Activated CD4-positive, alpha-beta T cell treated with anti-CD3 and anti-CD28 coated beads, Interleukin-2, amount 10 ng/mL, durations not matched to agents 7 days and 5 days (primary cell): ENCODE measurements at places on chromosomes 6 and 20. TPM values are rescaled to one million over a fixed set of nuclear protein-coding genes. Genes with fewer than 3 reads are reported as not detected.

- no peak overlapping the region for H3K4me3 ChIP-seq
- no peaks in the 10 kb centered on the region for H3K4me1 ChIP-seq
- no peak overlapping the region for H3K27ac ChIP-seq
- peaks cover 37% of the 10 kb centered on the region for H3K36me3 ChIP-seq
These were observed 59.8 kb downstream of the DOP1A start for GRCh38 chr6:83127258-83127657.

DNA sequence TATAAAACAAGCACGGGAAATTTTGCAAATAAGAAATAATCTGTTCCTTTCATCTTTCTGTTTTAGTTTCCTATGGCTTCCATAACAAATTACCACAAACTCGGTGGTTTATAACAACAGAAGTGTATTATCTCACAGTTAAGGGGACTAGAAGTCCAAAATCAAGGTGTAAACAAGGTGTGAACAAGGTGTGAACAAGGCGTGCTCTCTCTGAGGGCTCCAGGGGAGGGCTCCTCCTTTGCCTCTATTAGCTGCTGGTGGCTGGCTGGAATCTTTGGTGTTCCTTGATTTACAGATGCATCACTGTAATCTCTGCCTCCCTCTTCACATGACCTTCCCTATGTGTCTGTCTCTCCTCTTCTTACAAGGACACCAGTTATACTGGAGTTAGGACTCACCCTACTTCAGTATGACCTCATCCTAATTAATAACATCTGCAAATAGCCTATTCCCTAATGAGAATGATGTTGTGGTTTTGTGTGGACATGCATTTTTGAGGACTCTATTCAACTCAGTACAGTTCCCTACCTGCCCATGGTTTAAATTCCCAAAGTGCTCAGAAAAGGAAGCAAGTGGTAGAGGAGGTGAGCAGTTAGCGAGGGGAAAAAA, 17.5 kb upstream of the BMP5 start:
- H3K36me3 ChIP-seq: no peaks in the 10 kb centered on the region
- no peaks in the 10 kb centered on the region for H3K27me3 ChIP-seq
- H3K4me3 ChIP-seq: no peak overlapping the region
- H3K27ac ChIP-seq: no peak overlapping the region

- peaks cover 3% of the 10 kb centered on the region for H3K36me3 ChIP-seq
- no peak overlapping the region for H3K27ac ChIP-seq
- DNase-seq: no peak
- H3K4me1 ChIP-seq: no peaks in the 10 kb centered on the region
- H3K4me3 ChIP-seq: no peak overlapping the region
- no peaks in the 10 kb centered on the region for H3K27me3 ChIP-seq
These were observed 119.0 kb upstream of the SAMD5 start for GRCh38 chr6:147389463-147389862.

DNA sequence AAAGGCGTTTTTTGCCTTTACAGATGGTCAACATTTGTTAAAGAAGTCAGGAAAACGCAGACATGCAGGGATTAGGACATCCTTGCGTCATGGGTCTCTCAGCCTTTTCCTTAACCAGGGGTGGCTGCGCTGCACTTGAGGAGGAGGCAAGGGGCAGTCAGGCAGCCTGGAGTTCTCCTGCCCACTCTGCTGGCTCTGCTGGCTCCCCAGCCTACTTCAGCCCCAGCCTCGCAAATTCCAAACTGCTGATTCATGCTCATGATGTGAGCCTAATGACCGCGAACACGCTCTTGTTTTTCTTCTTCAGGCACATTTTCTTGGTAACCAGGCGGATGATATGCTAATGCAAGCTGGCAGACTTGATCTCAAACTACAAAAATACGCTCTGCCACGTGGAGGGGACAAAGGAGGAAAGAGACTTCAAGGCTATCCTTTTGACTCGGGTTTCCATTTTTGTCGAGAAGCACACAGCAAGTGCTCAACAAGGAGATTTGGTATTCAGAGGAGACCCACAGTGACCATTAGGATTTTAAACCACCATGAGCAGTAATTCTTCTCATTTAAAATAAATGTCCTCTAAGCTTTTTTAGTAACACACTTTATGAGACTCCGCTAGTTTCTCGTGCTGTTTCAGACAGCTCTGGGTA, 290.3 kb upstream of the STXBP5 start:
- H3K36me3 ChIP-seq: no peaks in the 10 kb centered on the region
- DNase-seq: no peak
- H3K4me3 ChIP-seq: no peak overlapping the region
- H3K27me3 ChIP-seq: no peaks in the 10 kb centered on the region
- H3K4me1 ChIP-seq: peaks cover 3% of the 10 kb centered on the region
- no peak overlapping the region for H3K27ac ChIP-seq

DNA sequence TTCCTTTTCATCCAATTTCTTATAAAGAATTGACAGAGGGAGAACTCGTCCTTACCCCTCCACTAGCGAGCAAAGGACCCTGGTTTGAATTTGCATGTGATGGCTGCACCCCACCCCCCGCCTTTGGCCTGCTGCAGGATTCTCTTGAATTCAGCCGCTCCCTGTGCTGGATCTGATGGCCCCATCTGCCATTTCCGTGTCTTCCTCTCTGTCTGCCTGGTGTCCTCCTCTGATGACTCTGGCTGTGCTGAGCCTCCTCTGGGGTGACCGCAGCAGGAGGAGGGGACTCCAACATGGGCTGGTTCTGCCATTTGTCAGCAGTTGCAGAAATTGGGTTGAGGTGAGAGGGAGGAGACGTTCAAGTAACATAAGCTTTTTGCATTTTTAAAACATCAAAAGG, 188.8 kb downstream of the DLL1 start:
- H3K27ac ChIP-seq: no peak overlapping the region
- H3K4me1 ChIP-seq: no peaks in the 10 kb centered on the region
- DNase-seq: no peak
- H3K27me3 ChIP-seq: peaks cover 12% of the 10 kb centered on the region

Gene OXT
- total RNA-seq: not detected

DNA sequence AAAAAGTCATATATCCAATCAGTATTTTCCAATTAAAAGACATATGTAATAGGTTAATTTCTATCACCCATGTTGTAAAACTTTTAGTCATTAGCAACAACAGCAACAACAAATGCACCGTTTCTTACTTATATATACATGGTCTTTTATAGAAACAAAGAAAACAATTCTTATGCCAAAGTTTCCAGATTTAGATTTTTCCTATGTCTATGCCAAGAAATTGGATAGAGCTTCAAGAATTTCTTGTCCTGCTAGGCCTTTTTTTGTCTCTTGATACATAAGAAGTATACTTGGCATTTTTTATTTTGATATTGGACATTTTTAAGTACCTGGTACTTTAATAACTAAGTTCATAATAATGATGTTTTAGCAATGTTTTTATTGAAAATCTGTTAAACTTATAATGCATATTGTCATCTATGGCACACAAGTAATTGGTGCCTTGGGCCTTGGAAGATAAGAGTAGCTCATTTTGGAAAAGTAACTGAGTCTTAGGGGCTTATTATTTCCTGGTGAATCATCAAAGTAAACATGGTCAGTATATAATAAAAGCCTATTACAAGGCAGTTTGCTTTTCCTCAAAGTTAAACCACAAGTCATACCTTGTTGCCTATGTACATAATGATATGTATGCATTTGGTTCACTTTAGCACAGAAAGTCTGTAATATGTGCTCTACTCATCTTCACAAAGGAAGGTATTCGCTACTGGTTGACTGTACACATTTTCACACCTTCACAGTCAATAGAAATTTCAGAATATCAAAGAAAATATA, 10.1 kb upstream of the FRK start:
- H3K27ac ChIP-seq: no peak overlapping the region
- H3K4me3 ChIP-seq: no peak overlapping the region
- peaks cover 4% of the 10 kb centered on the region for H3K4me1 ChIP-seq
- H3K36me3 ChIP-seq: no peaks in the 10 kb centered on the region
- no peak for DNase-seq
- peaks cover 9% of the 10 kb centered on the region for H3K27me3 ChIP-seq

DNA sequence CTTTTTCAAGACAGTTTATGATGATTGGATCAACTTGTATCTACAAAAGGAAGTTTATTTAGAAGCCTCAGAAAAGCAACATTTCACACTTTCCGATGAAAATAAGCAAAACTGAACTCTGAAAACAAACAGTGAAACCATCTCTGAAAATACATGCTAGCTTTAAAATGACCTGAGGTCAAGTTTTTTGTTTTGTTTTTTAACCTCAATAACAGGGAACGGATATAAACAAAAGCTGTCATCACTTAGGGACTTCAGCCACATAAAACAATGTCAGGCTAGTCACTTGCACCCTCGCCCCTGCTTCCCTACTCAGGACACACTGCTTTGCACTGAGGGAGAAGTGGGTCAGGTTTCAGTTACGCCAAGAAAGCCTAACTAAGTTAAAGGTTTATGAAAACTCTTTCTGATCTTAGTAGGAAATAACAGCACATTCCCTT, 11.6 kb downstream of the BACH2 start:
- peak; percentile 43 for DNase-seq
- peak overlapping the region; percentile 92 for H3K27ac ChIP-seq
- H3K4me3 ChIP-seq: peak overlapping the region; percentile 71
- H3K36me3 ChIP-seq: peaks cover 53% of the 10 kb centered on the region
- no peaks in the 10 kb centered on the region for H3K27me3 ChIP-seq
- H3K4me1 ChIP-seq: peaks cover 87% of the 10 kb centered on the region

DNA sequence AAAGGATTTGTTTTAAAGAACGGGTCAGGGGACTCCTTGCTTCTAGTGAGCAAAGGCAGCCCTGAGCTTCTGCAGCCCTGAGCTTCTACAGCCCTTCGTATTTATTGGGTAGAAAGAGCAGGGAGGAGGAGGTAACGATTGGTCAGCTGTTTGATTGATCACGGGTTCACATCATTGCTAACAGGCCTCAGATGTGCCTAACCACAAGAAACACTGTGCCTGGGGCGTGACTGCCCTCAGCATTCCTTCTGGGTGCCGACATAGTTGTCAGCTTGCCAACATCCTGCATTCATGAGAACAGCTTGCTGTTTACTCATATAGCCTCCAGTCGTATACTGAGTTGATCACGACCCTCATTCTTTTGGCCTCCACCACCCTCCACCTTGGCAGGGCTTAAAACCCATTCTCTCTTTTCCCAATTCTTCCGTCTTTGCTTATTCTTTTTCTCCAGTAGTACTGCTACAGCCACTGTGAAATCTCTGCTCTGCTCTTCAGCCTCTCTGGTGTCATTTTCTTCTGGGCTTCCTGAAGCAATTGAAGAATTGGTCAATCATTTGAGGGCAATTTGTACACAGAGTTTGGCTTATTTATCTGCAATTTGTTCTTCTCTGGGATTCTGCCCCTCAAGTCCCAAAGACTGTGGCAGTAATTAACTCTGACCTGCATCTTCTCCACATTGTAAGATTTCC, 25.4 kb upstream of the NOP56 start:
- no peaks in the 10 kb centered on the region for H3K36me3 ChIP-seq
- no peaks in the 10 kb centered on the region for H3K4me1 ChIP-seq
- H3K4me3 ChIP-seq: no peak overlapping the region
- peaks cover 20% of the 10 kb centered on the region for H3K27me3 ChIP-seq
- no peak for DNase-seq
- H3K27ac ChIP-seq: no peak overlapping the region
